Inflammatory macrophage (primary cell): ENCODE measurements at places on chromosomes 13 and 19.

GRCh38 chr13:78160793-78161192 is 242.2 kb upstream of the EDNRB start:
- DNase-seq = peak; percentile 66

- DNase-seq = no peak
Measured at GRCh38 chr13:33745370-33746324, 72.3 kb upstream of the RFC3 start.

GRCh38 chr13:37134411-37135041 is 29.1 kb upstream of the CSNK1A1L start:
- DNase-seq = no peak

GRCh38 chr13:36344886-36345437 is 1.2 kb downstream of the SPART start:
- DNase-seq = no peak

- no peak for DNase-seq
Measured at GRCh38 chr19:18098891-18099622, 1.5 kb downstream of the MAST3 start.

- DNase-seq = no peak
Measured at GRCh38 chr13:83992566-83993358, 110.5 kb upstream of the SLITRK1 start.

DNA sequence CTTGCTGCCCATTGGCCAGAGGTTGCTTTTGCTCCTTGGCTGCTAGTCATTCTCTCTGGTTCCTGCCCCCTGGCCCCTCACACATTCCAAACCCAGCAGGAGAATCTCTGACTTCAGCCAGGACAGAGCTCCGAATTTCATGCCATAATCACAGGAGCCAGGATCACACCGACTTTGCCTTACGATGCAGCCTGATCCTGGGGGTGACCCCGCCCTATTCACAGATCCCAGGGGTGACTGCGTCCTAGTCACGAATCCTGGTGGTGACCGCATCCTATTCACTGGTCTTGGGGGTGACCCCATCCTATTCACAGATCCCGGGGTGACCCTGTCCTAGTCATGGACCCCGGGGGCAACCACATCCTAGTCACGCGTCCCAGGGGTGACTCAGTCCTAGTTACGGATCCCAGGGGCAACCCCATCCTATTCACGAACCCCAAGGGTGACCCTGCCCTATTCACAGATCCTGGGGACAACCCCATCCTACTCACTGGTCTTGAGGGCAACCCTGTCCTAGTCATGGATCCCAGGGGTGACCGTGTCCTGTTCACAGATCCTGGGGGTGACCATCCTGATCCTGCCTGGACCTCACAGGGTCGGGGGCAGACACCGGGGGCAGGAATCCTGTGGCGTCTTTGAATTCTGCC is 7.4 kb upstream of the TEX29 start:
- no peak for DNase-seq

GRCh38 chr19:4338441-4339355 is at the start of gene STAP2:
TSS of gene STAP2 (minus strand) at chr19:4338827. CDS start at chr19:4338753, 74 bp downstream.
- DNase-seq = no peak

DNA sequence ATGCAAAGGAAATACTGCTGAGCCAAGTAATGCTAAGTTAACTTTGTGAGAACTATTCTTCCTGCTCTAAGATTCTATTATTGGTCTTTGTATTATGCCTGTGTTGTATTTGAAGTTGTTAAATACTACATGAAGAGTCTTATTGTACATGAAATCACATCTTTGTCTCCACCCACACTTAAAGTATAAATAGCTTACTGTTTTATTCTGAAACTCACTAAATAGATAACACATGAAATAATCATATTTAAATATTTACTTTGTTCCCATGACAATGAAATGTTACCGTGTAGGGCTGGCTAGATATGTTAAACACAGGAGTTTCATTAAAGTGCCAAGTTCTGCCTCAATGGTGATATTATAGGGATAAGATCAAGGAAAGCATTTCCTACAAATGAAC is 562.1 kb upstream of the ATXN8OS start:
- DNase-seq = no peak

DNA sequence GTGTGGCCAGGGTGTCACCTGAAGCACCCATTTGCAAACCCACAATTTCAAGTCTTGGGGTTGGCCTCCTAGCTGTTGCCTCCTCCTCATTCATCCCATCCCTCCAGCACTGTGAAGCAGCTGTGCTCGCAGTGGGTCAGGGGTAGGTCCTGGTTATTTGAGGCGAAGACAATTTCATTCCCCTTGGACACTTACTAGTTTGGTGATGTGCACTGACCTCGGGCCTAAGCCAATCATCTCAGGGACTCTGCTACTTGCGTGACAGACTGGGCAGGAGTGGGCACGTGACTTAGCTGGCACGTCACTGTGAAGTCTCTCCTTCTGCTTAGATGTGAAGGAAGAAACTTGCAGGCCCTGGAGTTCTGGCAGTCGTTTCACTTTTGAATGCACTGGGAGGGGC is 3.5 kb upstream of the ATP11A start:
- no peak for DNase-seq

GRCh38 chr19:42345191-42345812 is 19.9 kb downstream of the MEGF8 start:
- DNase-seq = no peak

DNA sequence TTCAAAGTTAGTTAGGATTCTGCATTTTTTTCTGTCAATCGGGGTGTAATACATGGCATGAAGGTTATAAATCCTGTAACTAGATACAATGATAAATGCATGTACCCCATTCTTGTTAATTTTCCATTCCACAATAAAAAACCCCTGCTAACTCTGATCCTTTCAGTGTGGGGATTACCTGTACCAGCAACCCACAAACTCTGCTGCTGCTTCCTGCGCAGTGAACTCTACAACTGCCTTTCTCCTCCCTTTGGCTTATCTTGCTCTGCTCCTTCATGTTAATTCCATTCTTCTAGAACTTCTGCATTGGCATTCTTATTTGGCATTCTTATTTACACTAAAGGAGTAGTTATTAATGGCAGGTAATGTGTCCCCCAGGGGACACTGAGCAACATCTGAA is 273.1 kb downstream of the KLF12 start:
- no peak for DNase-seq

- no peak for DNase-seq
Measured at GRCh38 chr13:96000069-96000468, 53.1 kb downstream of the UGGT2 start.

GRCh38 chr19:15381429-15381828 is 1.8 kb upstream of the AKAP8 start:
- DNase-seq = no peak

GRCh38 chr13:109336730-109337129 is 449.7 kb downstream of the IRS2 start:
- DNase-seq = no peak

DNA sequence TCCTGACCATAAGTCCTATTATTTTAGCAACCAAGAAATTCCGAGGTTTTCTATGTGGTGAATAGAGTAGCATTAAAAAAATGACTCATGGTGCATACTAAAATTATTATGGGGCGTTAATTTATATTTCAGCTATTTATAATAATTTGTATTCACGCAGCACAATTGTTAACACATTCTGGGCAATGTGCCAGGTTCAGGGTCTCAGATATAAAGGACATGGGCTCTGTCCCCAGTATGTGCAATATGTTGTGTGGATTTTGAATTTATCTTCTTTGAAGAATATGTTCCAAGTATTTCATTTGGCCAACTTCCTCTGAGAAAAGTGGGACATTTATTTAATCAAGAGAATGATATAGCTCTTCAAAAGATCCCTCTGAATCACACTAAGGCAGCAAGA is 1434.7 kb upstream of the PRR20A start:
- DNase-seq = no peak

- peak; percentile 70 for DNase-seq
Measured at GRCh38 chr19:12983542-12984142, 11.6 kb upstream of the NFIX start.

DNA sequence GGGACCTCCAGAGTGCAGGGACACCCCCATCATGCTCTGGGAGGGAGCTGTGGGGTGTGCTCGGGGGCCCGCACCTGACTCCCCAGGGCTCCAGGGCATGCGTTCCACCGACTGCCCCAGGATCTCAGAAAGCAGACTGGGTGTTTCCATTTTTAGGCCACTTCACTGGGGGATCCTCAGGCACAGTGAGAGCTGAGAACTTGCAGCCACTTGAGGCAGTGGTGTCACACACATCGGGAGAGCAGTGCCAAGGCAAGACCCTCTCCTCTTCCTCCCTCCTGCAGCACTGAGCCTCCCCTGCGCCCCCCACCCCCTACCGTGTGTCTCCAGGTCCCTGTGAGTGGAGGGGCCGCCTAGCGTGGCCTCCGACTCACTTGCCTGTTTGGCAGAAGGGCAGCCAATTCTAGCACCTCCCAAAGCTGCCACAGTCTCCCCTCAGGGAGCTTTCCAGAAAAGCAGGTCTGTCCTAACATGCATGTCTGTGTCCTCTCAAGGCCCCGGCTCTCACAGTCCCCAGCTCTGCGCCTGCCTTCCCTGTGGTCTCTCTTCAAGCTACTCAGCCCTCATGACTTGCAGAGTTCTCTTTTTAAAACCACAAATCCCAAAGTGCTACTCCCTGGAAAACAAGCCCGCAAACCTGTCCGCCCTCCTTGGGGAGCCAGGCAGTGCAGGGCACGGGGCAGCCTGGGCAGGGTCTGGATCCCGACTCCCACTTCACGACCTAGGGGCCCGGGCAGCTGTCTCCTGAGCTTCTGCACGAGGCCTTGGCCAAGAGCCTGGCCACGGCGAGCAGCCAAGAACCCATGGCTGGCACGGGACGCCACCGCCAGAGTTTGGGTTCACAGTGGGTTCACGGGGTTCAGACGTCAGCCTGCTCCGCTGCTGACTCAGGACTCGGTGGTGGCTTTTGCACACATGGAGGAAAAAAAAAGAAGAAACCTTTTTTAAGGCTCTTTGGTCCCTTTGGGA is 94.1 kb downstream of the STK24 start:
- peak; percentile 54 for DNase-seq

GRCh38 chr19:42409477-42409876 is 17.7 kb downstream of the LIPE start:
- DNase-seq = no peak

- no peak for DNase-seq
Measured at GRCh38 chr13:44417446-44417845, 43.8 kb downstream of the SERP2 start.

DNA sequence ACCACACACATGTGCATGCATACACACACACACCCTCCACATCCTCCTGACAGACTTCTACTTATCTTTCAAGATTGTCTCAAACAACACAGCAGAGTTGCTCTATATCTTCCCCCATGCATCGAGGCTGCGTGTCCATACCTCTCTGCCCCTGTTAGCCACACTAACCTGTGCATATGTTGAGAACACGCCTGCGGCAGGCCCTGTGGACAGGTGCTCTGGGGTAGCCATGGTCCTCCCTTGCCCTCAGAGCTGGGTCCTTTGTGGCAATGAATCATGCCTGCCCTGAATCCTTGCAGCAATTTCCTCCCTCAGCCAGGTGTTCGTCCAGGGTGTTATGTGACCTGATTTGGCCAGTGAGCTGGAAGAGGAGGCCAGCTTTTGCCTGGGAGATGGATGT is 213.3 kb downstream of the KATNAL1 start:
- DNase-seq = no peak

GRCh38 chr13:113792886-113793717 is 34.1 kb downstream of the TMEM255B start:
- no peak for DNase-seq

GRCh38 chr13:72617951-72618350 is 109.5 kb downstream of the MZT1 start:
- DNase-seq = no peak

DNA sequence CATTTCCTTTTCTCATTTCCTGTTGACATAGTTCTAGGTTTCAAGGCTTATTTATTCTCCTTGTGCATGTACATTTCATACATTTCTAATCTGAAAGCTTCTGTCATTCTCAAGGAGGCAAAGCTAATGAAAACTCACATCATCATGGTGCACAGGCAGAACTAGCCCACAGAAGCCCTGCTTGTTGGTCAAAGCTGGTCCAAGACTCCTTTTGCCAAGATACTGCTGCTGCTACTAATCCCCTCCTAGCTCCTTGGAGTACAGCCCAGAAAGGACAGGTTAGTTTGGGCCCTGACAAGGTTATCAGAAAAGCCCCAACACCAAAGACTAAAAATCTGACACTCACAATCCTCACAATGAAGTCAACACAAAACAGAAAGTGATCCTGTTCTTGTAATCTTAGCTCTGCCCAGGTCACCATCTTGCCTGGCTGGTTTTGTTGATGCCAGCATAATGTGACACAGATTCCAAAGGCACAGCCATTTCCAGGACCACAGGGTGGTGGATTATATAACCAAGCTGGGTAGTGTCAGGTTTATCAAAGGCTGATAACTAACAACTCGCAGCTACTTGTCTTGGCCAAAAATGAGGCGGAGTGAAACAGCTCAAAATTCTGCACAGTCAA is 417.4 kb downstream of the NDFIP2 start:
- no peak for DNase-seq

GRCh38 chr19:17246681-17247425 is 1.1 kb upstream of the NR2F6 start:
- DNase-seq = peak; percentile 59

DNA sequence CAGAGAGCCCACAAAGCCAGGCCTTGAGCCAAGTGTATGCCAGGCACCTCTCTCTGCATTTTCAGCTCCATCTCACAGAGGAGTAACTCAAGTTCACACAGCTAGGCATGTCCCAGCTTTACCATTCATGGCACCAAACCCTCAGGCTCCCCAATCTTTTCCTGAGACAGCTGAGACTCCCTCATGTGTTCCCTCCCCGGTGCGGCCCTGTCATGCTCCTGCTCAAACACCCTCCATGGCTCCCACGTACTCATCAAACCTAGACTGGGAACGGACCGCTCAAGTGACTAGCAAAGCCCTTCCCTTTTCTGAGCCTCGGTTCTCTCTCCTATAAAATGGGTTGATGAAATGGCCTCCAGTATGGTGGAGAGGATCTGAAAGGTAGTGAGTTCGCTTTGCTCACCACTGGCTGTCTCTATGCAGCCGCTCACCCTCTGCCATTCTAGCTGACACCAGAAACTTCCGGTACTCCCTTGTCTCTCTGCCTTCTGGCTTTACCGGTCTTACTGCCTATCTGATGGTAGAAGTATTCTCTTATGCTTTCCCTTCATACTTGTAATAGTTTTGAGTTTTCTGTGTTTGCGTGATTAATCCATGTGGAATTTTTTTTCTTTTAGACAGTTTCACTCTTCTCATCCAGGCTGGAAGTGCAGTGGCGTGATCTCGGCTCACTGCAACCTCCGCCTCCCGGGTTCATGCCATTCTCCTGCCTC is 7.8 kb upstream of the SLC44A2 start:
- no peak for DNase-seq
